ENCODE measurements at places on chromosomes 7 and 10. TPM values are rescaled to one million over a fixed set of nuclear protein-coding genes. Genes with fewer than 3 reads are reported as not detected.

- no peak for DNase-seq
These were observed 159.9 kb downstream of the ZNF365 start for GRCh38 chr10:62534031-62534430.

GRCh38 chr7:115618676-115619075 is 411.9 kb downstream of the TFEC start:
- no peak for DNase-seq

DNA sequence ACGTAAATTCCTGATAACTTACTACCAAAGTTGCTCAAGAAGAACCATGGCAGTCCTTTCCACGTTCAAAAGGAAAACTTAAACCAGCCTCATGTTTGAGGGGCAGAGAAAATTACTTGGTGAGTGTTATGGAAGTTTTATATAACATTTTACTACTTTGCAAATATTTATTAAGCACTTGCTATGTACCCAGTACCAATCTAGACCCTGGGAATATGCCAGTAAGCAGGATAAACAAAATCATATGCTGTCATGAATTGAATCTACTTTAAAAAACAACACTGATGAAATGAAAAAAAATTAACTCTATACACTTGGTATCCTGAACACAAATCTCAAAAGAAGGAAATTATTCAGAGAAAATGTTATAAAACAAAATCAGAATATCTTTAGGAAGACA is 46.1 kb downstream of the NCAPG2 start:
- DNase-seq = no peak

DNA sequence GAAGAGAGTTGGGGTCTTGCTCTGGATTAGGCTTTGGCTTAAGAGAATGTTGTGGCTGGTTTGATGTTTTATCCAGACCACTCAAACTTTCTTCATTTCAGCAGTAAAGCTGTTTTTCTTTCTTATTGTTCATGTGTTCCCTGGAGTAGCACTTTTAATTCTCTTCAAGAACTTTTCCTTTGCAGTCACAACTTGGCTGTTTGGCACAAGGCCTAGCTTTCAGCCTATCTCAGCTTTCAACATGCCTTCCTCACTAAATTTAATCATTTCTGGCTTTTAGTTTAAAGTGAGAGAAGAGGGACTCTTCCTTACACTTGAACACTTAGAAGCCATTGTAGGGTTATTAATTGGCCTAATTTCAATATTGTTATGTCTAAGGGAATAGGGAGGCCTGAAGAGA is 18.1 kb downstream of the CCDC126 start:
- DNase-seq = no peak

- no peak for DNase-seq
These were observed 89.5 kb upstream of the ZNF438 start for GRCh38 chr10:31120961-31121685.

GRCh38 chr10:47167591-47167990 is 132.4 kb upstream of the GDF10 start:
- DNase-seq = no peak

- no peak for DNase-seq
These were observed 213.1 kb downstream of the PCDH15 start for GRCh38 chr10:54587971-54588370.

DNA sequence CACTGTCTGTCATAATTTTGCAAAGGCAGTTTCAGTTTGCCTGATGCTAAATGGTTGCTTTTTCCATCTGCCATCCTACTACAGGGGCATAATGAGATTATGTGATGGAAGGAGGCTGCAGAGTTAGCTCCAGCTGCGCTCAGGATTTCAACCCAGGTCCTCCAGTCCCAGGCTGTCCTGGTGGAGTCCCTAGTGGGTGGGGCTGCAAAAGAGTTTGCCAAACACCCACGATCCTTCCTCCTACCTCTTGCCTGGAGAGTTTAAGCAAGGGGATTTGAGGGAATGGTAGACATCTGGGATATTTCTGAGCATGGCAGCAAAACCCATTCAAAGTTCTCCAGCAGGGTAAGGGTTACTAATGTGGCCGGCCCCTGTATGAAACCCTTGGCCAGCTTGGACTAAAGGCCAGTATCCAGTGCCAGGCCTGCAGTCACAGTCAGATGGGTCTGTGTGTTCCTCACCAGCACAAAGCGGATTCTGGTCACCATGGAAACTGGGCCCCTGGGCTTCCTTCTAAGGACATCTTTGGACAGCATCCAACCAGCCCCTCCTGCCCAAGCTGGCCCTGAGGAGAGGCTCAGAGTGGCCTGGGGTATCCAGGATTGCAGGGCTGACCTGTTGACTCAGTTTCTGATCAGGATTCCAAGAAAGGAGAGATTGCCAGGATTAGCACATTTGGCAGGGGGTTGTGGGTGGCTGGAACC is 42.7 kb upstream of the CHST3 start:
- peak; percentile 23 for DNase-seq

- peak; percentile 76 for DNase-seq
These were observed at the start of gene RHOBTB1 for GRCh38 chr10:60944058-60944909. RHOBTB1 (minus strand) TSS chr10:60944185; CDS start chr10:60911542, 32,643 bp downstream.

DNA sequence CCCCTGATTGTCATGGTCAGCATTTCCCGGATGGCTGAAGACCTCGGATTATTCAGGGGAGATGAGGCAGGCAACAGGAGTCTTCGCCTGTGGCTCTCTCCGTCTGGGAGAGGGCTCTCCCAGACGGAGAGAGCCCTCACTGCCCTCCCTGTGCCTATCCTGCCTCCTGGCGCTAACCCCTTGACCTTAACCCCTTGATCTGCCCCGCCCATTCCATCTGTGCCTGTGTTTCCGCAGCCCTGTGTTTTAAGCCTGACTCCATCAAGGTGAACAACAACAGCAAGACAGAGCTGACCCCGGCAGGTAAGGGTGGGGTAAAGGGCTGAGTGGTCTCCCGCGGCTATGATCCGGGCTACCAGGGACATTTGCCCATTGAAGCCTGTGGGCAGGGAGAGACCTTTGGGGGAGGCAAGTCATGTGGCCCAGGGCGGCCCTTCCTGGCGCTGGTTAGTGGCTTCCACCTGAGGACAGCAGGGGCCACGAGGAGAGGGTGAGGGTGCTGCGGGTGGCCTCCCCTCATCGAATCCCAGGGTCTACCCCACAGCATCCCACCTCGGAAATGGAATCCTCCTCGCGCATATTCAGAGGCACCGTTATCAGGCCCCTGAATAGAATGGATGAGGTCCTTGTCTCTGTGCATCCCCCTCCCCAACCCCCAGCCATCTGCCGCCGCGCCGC is 4.2 kb upstream of the MUC12 start:
- DNase-seq = no peak

ZNF488 gene
- 1.8 TPM for total RNA-seq

IFIT2 gene
- 11.8 TPM for total RNA-seq

AGR3 gene
- total RNA-seq = 50.9 TPM

FXYD4 gene
- 1.6 TPM for total RNA-seq

HOXA9 gene
- total RNA-seq = 0.17 TPM

CRPPA gene
- 3.3 TPM for total RNA-seq

TAF5 gene
- total RNA-seq = 4.1 TPM

CYP2C19 gene
- 188 TPM for total RNA-seq

RPEL1 gene
- total RNA-seq = 0.09 TPM
